ENCODE measurements at places on chromosomes 3 and 15. TPM values are rescaled to one million over a fixed set of nuclear protein-coding genes. Genes with fewer than 3 reads are reported as not detected.

DNA sequence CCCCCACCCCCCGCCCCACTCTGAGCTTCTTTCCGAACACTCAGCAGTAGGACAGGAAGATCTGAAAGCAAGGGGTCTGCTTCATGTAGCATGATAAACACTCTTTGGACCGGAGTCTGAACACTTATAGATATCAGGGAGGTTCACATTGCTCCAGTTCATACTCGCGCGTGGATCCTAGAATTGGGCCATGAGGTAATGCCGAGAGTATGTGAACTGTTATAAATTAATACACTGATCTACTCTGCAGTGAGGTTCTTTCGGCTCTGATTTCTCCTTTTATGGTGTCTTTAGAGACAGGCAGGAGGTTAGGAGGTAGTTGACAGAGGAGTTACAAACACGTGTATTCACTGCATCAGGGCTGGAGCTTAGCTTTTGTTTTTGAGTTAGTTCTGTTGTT, 223.0 kb downstream of the THSD4 start:
- no peak for DNase-seq

DNA sequence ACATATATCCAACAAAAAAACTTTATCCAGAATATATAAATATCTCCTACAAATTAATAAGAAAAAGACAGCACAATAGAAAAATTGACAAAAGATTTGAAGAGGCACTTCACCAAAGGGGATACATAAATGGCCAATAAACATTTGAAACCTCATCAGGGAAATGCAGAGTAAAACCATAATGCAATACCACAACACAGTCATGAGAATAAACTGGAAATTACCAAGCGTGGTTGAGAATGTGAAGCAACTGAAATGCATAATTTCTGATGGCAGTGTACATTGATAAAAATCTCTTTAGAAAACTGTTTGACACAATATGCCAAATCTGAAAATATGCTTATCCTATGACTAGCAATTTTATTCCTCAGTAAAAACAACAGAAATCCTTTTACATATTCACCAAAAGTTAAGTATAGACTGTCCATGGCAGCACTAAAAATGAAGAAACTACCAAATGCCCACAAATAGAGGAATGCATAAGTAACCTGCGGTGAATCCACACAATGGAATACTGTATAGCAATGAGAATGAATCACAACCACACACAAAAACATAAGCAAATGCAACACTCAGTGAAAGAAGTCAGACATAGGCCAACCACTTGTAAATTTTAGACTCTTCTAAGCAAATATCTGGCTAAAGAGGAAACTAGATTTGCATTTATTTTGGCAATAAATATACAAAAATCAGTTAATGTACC, 7.9 kb downstream of the LYZL4 start:
- no peak for DNase-seq

GRCh38 chr15:82135638-82136037, 89.8 kb upstream of the MEX3B start:
- DNase-seq = no peak

SLC28A2 gene
- total RNA-seq = not detected

DNA sequence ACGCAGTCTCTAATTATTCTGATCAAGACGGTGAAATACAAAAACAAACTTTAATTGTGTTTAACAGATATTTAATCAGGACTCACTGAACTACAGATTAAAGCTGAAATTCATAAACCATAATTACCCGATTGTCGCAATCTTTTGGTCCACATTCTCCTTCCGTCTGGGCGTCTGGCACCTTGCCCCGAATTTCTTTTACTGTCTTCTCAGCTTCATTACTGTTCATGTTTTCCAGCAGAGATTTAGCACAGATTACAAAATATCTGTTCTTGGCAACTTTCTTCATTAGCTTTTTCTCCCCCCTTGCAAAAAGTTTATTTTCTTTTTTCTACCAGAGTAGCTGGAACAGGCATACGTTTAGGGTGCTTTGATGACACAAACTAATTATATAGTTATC, 271.4 kb downstream of the TIGIT start:
- DNase-seq = peak; percentile 66

DNA sequence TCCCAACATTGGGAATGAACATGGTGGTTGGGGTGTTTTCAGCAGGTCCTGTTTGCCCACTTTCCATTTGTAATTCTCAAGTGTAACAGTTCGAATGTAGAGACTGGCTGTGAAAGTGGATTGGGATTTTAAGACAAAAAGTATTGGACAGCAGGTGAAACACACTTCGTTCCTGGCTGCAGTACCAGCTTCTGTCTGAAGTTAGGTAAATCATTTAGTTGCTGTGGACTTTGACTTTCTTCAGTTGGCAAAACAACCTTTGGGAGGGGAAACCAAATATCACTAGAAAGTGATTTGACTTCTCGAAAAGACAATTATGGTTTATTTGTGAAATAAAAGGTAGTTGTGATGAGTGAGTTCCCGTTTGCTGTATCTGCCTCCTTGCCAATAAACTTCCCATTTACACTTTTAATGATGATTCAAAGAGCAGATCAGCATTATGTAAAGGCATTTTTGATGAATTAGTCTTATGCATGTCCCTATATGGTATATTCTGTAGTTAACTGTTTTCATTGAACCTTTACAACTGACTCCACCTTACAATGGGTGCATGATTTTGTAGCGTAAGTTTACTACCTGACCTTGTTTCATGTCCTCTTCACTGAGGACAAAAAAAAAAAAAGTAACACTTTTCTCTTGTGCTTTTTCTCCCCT, 34.0 kb downstream of the FNDC3B start:
- DNase-seq = no peak

DNA sequence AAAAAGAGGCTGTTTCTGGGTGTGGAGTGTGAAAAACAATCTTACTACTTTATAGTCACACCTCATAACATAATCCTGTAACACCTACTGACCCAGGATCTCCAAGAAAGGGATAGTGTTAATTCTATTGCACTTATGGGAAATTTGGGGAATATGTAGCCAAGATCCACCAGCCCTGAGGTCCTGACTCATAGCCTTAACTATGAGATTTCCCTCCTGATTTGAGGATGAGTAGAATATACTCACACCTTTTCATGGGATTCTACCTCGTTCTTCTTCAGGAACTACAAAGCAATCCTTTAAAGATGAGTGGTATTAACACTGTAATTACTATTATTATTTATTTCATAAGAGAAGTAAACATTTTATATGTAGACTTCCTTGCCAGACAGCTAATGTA, 315.2 kb downstream of the MECOM start:
- DNase-seq = no peak

CCR1 gene
- 2.4 TPM for total RNA-seq

DNA sequence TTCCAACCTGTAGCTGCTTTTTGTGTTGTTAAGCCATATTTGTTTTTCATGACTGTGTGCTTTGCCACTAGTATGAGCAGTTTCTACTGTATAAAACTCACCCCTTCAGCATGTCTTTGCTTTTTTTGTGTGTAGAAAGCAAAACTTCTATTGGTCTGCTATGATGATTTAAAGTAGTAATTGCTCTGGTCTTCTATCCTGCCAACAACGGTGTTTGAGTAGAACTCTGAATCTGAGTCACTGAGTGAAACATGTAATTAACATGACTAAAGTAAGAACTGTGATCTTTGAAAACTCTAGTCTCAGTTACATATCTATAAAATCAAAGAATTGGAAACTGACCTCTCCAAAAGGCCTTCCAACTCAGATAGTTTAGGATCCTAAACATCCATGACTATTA, 133.6 kb downstream of the TPRG1 start:
- no peak for DNase-seq

CDHR4 gene
- total RNA-seq = not detected

PLSCR4 gene
- 13.8 TPM for total RNA-seq

GRCh38 chr3:128908951-128909350, 29.5 kb downstream of the ACAD9 start:
- no peak for DNase-seq

DNA sequence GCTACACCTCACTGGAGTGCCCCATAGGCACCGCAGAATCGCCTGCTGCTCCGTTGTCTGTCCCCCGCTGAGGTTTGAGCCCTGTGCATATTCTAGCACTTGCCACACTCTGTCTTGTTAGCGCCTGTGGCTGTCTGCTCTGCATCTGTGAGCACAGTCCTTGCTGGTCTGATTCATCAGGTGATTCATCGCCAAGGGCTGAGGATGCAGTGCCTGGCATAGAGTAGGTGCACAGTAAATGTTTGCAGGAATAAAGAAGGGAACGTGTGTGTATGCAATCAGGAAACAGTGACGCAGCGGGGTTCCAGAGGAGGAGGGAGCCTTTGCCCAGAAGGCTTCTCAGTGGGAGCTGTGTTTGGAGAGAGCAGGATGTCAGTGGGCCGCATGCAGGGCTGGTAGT, 124.0 kb upstream of the PLXNA1 start:
- no peak for DNase-seq

GRCh38 chr3:104855702-104856101, 511.0 kb upstream of the ALCAM start:
- DNase-seq = no peak

TRPC1 gene
- total RNA-seq = 8.0 TPM

GRCh38 chr3:54294214-54294613, 171.9 kb downstream of the CACNA2D3 start:
- DNase-seq = no peak

DNA sequence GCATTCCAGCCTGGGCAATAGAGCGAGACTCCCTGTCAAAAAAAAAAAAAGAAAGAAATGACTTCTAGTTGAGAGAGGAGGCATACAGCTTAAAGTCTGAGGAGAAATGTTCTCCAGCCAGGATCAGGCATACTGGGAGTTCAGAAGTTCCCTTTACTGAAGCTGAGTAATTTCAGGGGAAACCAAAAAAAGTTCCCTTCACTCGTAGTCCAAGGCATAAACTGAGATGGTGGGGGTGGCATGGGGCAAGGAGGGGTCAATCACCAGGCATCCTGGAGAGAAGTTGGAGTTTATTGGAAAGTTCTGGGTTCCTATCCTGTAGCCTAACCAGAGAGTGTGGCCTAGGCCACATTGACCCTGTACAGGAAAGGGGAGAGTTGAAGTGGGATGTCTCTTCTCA, 5.9 kb downstream of the GPX1 start:
- DNase-seq = no peak

Data from left ventricle myocardium superior (tissue), 1 donor.